ENCODE measurements at places on chromosomes 2 and 18. TPM values are rescaled to one million over a fixed set of nuclear protein-coding genes. Genes with fewer than 3 reads are reported as not detected.

DNA sequence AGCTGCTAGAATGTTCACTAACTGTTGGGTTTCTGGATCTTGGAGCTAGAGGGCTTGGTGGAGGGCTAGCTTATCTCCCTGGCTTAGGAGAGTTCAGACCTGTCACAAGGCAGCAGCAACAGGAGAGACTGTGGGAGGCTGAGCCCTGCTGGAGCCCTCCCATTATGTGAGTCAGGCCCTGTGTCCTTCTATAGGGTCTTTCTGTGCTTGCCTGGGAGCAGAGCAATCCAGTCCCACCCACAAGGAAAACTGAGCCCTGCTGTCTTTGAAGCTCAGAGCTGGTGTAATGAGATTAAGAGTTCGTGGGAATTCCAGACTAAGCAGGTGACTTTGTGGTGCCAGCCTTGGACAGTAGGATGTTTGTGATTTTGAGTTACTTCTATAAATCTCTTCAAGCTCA lies 249.0 kb downstream of the TTC32 start:
- no peak for DNase-seq

DNA sequence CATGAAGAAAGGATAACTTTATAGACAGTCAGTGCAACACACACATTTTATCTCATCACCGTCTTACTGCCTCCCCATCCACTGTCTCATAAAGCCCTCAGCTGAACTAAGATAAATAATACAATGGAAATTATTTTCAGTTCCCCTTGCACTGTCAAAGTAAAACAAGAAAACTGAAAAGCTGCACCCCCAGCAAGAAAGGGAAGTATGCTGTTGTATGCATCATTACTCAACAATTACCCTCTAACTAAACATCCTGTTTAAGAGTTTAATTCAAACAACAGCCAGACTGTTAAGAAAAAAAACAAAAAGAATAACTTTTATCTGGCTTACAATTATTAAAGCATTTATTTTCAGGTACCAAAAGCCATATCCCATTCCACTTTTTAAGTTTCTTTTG lies 25.0 kb downstream of the MPPE1 start:
- DNase-seq, result no peak

GRCh38 chr18:9872823-9873222 lies 12.9 kb upstream of the TXNDC2 start:
- DNase-seq, result no peak

- DNase-seq, result no peak
Measured at GRCh38 chr2:56333812-56334485, 150.2 kb downstream of the CCDC85A start.

DNA sequence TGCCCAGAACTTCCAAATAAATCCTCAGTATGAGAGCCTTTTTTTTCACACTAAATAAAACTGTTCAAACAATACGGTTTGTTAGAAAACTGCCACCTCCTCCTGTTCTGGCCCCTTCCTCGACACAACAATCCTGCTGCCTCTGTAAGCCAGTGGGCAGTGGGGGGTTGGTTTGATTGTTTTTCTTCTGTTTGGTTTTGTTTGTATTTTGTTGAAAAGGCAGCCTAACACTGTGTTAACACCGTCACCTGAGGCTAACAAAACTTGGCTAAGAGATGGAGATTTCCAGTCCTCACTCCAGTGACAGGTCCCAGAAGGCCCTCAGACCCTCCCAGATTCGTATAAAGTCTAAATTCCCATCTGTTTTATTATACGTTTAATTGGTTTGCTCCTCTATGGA lies 402.1 kb downstream of the ZNF521 start:
- DNase-seq, result no peak

DNA sequence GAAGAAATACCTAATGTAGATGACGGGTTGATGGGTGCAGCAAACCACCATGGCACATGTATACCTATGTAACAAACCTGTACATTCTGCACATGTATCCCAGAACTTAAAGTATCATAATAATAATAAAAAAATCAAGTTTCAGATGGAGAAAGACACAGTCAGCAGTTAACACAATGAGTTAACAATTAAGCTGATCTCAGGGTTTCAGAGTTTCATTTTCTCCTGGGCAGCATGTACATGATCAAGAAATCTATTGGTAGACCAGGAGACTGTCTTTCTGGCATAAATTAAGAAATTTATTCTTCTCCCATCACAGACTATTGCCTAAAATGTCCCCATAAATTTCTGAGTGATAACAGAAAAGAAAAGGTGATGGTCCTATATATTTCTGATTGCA lies 155.3 kb downstream of the RAD51AP2 start:
- no peak for DNase-seq

GRCh38 chr2:68931799-68932198 lies 20.9 kb downstream of the GKN2 start:
- DNase-seq, result no peak

DNA sequence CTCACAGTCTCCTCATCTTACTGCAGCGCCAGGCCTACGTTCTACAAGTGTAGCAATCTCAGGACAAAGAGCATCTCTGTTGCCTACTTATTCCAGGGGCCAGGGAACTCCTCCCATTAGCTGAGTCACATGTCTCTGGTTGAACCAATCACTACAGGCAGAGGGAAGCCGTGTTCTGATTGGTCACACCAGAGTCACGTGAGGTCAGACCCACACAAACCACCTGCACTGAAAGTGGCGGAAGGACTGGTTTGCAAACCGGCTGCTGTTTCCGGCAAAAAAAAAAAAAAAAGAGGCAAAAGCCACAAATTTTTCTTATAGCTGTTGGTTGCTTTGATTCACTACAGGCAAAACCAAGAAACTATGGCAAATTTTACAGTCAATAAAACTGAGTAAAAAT lies 21.9 kb upstream of the USP14 start:
- no peak for DNase-seq

DNA sequence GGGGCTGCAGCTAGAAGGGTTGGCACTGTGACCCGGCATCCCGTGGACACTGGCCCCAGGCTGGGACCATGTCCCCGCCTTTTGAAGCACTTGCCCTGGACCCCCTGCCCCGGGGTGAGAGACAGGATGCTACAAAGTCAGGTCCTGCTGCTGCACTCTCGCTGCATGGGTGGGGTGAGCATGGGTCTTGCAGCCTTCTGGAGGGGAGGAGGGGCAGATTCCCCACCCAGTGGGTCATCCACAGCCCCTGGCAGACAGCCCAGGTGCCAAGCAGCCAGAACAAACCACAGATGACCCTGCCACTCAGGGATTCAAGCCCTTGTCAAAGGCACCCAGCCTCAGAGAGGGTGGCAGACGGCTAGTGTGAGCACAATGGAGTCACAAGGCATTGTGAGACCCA lies 5.7 kb upstream of the NMUR1 start:
- DNase-seq, result peak; percentile 47

Gene DPYSL5
- not detected for total RNA-seq

Gene MSTN
- 1.8 TPM for total RNA-seq

Gene ZBTB7C
- 11.0 TPM for total RNA-seq

Gene UNC80
- not detected for total RNA-seq

GRCh38 chr2:95306336-95306895 lies 9.3 kb downstream of the KCNIP3 start:
- no peak for DNase-seq

- no peak for DNase-seq
Measured at GRCh38 chr2:158664987-158665386, 130.1 kb upstream of the DAPL1 start.

DNA sequence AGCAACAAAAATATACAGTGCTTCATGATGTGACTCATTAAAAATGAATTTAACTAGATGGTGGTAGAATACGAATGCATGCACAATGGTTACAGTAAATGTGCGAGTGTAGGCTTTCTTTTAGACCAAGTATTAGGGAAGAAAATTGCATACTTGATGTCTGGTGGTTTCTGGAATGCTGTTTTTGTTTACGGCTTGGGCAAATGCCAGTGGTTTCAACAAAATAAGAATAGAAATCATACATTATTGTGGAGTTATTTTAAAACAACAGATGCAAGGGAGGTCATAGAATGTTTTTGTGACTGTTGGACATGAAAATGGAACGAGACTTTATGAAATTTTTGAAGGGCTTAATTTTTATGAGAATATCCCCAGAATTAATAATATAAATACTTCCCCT lies 580.9 kb downstream of the PLCL1 start:
- no peak for DNase-seq

DNA sequence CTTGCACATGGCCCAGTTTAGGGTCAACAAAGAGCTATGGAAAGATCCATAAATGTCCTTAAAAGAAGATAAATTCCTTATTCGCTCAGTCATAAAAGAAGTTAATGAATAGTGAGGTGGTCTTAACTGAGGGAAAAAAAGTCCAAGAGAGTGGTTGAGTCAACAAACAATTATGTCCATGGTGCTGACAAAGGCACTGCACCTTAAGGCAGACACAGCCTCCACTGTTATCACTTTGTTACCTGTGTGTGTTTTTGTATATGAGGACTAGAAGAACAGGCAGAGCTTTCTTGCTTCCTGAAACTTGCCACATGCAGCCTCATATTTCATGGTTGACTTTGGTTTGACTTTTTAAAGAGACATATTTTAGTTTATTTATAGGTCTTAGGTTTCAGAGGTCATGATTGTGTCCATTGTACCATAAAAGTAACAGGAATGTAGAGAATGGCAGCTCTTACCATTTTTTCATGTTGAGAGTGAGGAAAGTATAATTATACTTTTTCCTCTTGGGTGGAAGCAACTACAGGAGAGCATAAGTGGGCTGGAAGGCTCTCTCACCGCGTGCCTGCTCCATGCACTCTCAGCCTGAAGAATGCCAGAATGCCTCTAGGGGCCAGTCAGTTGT lies 93.6 kb downstream of the XRCC5 start:
- no peak for DNase-seq

All from posterior vena cava (tissue), 2 donors.